Cortex of kidney (tissue), 1 donor: ENCODE measurements at places on chromosomes 6 and 20.

- no peak for DNase-seq
Measured at GRCh38 chr6:127859956-127860355, 40.9 kb downstream of the THEMIS start.

- DNase-seq: no peak
Measured at GRCh38 chr6:39808346-39808745, 16.2 kb downstream of the DAAM2 start.

GRCh38 chr6:20279608-20280287 lies 67.5 kb upstream of the MBOAT1 start:
- no peak for DNase-seq

DNA sequence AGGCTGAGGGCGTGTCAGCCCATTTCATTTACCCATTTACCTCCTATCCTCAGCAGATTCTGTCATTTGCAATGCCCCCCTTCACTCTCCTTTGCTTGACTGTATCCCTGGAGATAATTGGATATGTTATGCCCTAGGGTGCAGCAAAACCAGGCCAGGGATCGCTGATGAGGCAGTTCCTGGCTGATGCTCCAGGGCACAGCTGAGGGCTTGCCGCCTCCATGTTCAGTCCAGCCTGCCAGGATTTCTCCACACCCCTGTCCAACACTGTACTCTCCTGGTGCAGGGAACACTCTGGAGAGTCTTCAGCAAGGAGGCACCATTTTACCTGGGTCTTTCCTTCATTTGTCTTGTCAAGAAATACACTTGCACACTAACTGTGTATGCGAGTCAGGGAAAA lies 532.1 kb upstream of the CHD6 start:
- DNase-seq: no peak

DNA sequence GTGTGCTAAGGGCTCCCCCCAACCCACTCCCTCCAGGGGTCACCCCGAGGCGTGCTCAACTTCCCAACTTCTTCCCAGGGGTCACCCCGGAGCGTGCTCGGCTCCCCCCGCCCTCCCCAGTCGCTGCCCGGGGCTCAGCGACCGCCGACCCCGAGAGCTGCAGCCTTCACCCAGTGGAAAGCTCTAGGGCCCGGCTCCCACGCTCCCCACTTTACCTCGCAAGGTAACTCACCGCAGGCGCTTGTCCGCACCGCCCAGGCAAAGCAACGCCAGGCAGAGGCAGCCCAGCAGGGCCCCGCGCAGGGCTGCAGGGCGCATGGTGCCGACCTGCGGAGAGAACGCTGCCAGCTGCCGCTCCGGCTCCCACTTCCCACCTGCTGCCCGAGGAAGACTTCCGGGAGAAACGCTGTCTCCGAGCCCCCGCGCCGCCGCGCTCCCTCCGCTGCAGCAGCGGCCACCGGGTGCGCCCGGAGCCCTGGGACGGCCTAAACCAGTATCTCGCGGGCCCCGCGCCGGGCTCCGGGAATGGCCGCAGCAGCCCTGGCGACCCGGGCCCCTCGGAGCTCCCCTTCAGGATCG lies 396 bp downstream of the RNASET2 start:
- no peak for DNase-seq

DNA sequence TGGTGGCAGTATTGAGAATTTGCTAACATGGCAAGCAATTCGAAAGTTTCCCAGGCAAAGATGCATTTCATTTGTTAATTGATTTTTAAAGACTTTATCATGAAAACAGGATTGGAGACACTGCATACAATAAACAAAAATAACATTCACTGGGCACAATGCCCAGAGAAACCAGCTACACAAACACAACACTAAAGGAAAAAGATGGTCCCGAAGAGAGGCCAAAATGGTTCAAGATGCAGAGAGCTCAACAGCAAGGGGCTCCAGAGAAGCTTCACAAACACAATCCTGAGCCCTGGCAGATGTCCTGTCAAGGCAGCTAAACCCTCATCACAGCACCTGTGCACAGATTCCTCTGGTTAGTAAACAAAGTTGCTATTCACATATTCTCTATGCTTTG lies 79.3 kb downstream of the INSM1 start:
- no peak for DNase-seq

GRCh38 chr6:63803371-63803770 lies 167.8 kb downstream of the PHF3 start:
- no peak for DNase-seq

DNA sequence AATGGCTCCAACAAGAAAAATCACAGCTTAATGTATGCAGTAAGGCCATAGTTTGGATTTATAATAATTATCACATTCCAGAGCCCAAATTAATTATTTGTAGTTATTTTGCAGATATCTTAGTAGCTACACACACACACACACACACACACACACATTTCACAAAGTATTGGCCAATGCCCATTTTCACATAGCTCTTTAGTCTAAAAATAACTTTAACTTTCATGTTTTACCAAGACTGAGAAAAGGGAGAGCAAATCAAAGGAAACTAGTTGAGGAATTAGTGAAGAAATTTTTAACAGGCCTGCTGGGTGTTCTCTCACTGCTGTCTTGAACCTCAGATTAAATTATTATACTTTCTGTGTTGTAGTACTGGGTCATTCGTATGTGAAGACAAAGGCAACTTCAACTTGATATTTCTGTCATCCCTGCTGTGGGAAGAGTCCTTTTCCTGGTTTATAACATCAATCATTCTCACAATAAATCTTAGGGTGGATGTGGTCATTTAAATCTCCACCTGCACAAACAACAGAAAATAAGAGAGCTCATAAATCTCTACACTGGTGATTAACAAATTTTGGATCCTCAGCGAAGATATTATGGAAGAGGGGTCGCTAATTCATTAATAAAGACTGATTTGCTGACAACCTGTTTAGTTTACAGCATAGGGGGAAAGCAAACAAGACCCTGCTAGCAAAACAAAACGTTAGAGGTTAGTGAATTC lies 1.6 kb upstream of the TCF21 start:
- DNase-seq: no peak

GRCh38 chr6:89597372-89597771 lies 41.2 kb downstream of the LYRM2 start:
- no peak for DNase-seq

- no peak for DNase-seq
Measured at GRCh38 chr6:146103416-146104072, 74.7 kb downstream of the GRM1 start.

- no peak for DNase-seq
Measured at GRCh38 chr6:131013495-131013894, 49.5 kb downstream of the EPB41L2 start.

DNA sequence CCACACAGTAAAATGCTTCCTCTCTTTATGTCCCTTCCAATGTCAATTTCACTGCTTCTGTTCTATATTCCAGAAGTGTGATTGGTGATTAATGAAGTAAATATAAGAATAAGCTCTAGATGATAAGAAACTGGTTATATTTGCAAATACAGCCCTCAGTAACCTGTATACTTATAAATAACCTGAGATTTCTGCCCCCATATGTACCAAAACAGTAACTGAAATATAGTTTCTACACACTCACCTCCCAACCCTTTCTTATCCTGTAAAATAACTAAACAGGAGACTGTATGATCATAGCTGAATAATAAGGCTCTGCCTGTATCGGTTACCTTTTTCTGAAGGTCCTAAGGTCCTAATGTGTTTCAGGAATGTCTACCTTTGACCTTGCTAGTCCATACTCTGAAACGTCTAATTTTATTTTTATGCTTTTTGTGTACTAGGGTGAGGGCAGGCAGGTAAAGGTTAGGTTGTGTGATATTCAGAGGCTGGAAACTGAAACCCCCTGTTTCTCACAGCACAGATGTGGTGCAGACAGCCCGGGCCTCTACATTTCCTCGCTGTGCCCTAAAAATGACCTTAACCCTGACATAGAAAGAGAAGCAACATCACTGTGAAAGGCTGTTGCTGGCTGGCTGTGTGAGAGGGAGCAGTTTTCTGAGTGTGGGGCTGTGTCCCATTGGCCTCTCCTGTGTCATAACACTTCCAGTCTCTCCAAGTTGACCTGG lies 378.8 kb downstream of the CENPW start:
- no peak for DNase-seq

DNA sequence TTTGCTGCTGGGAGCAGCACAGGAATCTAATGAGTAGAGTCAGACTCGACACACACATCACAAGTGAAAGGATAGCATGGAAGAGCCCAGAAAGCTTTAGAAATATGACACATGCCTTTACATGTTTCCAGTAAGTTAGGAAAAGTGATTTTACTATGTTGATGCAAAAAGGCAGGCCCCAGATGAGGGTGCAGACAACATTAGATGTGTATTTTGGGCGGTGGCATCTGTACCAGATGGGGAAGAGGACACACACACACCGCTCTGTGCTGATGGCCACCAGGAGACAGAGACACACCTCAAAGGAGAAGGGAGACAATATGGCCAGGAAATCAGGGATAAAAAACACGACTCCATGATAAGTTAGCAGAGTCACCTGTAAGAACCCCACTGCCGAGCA lies 625 bp downstream of the MAS1L start:
- DNase-seq: no peak

DNA sequence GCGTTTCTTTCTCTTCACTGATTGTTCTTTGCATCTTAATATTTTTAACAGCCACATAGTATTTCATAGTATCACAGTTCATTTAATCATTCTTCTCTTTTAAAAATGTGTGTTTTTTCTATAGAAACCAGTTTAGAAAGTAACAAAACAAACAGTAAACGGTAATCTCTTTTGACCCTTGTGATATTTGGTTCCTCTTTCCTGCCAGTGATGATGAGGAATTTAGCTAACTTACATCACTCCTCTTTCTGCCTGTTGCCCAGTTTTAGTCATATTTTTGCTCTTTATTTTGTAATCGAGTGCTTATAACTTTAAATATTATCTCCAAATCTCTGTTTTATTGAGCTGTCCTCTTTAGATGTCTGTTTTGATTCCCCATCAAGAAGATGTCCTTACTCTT lies 38.1 kb upstream of the ZBTB24 start:
- no peak for DNase-seq

GRCh38 chr20:4876731-4877130 lies 124.6 kb downstream of the SLC23A2 start:
- no peak for DNase-seq

GRCh38 chr20:35284992-35285805 lies 627 bp upstream of the EIF6 start:
- no peak for DNase-seq

GRCh38 chr20:61753316-61753942 lies 312.3 kb downstream of the TAF4 start:
- DNase-seq: no peak

- no peak for DNase-seq
Measured at GRCh38 chr6:53300656-53301551, 47.8 kb downstream of the ELOVL5 start.

GRCh38 chr20:14902432-14903089 lies 565.1 kb upstream of the FLRT3 start:
- DNase-seq: no peak

DNA sequence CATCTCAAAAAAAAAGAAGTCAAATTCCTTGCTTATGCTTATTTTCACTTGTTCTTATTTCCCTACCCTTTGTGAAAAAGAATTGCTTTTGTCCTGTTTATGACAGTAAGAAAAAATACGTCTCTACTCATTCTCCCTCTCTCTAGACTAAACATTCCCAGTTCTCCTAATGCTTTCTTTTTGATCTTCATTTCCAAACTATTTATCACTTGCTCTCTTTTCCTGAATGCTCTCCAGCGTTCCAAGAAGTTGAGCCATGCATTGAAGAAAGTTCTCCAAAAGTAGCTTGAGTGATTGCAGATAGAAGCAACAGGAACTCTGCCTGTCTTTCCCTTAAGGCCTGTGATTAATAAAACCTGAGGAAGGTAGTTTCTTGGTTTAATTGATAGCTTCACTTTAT lies 53.1 kb upstream of the TMEM170B start:
- no peak for DNase-seq

DNA sequence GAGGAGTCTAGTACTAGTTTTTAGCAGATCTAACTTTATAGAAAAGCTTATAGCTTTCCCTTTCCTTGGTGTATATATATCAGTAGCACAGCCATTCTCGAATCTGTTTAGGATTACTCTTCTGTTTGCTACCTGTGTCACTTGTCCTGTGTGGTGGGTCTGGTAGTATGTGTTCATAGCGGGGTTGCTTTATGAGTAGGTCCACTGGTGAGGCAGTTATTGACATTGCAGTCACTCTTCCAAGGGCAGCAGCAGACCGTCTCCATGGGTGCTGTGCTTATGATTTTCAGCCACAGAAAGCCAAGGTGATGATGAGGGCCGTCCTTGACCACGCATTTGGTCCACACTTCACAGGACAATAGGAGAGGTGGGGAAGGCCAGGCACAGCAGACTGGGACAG lies 171.5 kb downstream of the CDKAL1 start:
- DNase-seq: no peak

- DNase-seq: no peak
Measured at GRCh38 chr6:14734416-14735340, 511.2 kb upstream of the JARID2 start.

DNA sequence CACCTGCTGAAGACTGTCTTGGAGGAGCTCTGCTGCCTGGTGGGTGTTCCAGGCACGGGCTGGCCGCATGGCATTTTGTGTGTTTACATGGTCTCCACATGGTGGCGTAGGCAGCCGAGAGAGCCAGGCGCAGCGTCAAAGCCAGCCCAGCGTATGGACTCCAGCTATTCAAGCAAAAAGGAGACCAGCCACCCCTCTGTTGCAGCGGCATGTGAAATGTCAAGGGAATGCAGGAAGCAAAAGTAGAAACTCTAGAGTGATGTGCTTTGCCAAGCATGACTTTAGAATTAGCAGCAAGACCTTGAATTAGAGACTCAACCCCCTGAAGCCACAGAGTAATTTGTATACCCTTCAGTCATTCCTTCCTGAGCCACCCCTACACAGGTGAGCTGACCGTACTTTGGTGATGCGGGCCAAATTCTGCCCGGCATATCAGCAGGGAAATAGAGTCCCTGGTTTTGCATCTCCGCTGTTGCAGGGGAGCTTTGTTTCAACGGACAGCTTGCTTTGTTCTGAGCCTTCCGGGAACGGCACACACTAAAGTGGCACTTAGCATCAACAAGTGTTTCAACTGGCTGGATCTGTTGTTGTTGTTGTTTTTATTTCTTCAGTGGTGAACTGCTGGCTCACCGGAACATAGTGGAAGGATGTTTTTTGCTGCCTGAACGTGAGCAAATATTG lies 48.5 kb downstream of the FNDC1 start:
- no peak for DNase-seq

DNA sequence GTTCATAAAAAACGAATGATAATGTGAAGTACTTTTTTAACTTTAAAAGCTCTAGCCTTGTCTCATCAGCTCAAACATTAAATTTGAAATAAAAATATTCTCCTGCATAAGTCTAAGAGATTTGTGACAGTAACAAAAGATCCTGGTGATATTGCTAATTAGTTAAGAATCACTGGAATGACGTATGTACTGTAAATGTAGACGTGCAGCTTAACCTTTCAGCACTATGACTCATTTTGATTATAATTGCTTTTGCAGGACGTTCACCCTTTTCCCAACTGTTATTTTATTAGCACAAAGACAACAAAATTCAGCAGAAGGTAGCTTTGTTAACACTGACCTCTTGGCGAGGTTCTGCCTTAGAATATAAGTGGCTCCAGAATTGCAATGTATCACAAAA lies 68.6 kb downstream of the TENT5A start:
- no peak for DNase-seq

GRCh38 chr6:159759645-159760044 lies 2.2 kb upstream of the ACAT2 start:
- no peak for DNase-seq

- DNase-seq: no peak
Measured at GRCh38 chr6:132592855-132593254, 3.3 kb upstream of the TAAR5 start.
